ENCODE measurements at places on chromosomes 7 and 10.

DNA sequence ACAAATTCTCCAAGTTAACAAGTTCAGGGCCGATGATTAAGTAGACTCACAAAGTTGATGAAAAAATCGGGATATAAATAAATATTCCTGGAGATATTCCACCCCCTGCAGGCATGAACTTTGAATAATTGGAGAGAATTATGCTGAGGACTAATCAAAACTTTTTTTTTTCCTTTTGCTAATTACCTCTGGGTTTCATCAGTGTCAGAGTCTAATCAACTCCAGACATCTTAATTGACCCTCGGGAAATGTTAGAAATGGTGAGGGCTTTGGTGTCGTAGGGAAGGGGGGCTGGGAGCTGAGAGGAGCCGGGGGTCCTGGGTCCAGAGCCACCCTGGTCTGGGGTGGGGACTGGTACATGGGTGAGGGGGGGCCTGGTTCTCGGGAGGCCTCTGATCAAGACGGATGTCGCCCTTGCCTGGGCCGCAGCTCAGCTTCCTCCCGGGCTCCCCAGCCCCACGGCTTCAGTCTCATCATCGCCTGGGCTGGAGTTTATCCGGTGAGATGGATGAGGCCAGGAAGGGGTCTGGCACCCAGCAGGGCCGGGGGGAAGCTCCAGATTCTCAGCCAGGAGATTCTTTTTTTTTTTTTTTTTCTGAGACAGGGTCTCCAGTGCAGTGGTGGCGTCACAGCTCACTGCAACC is 30.4 kb upstream of the ELFN1 start:
- DNase-seq: no peak

DNA sequence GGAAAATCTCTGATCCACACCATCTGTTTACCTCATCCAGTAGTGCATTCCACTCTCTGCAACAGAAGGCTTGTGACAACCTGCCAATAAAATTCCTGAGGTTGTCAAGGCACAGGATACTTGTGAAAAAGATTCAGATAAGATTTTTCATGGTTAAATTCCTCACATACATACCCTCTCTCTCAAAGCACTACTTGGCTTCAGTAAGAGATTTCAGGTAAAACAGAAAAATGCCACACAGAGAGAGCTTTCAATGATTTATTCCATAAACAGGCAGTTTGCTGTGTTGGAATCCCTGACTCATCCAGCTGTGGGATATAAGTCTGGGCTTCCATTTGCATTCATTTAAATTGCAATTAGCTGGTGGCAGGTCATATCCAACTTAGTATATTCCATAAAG is 99.7 kb upstream of the CAV2 start:
- no peak for DNase-seq

- no peak for DNase-seq
These were observed 74.9 kb downstream of the KCNMA1 start for GRCh38 chr10:77562742-77563141.

GRCh38 chr7:20330928-20331909 is 519 bp downstream of the ITGB8 start:
- DNase-seq: peak; percentile 47

- no peak for DNase-seq
These were observed 177.9 kb upstream of the STEAP4 start for GRCh38 chr7:88484551-88484950.

GRCh38 chr7:2001601-2002442 is 230.9 kb downstream of the MAD1L1 start:
- no peak for DNase-seq

DNA sequence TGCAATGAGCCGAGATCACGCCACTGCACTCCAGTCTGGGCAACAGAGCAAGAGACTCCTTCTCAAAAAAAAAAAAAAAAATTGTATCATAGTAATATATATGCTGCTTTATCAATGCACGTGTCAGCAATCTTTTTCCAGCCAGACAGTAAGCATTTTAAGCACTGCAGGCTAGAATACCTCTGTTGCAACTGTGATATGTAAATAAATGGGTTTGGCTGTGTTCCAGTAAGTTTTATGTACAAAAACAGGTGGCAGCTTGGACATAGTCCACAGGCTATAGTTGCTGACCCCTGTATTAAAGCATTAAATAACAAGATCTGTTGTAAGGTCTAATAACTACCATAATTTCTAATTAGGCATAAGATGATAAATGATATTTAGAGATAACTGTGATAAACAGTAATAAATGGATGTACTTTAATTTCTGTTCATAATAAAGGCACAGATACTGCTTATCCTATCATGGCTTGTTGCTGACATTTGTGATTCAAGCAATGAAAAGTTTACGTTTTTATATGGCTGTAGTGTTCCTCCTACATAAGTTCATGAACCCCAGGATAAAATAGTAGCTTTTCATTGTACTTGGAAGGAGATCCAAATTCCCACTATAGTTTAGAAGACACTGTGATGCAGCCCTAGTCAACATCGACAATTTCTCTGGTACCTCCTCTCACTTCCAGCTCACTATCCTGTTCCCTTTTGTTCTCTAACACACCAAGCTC is 161.4 kb downstream of the ELMO1 start:
- DNase-seq: no peak

- no peak for DNase-seq
These were observed 24.2 kb downstream of the COL1A2 start for GRCh38 chr7:94418851-94419250.

DNA sequence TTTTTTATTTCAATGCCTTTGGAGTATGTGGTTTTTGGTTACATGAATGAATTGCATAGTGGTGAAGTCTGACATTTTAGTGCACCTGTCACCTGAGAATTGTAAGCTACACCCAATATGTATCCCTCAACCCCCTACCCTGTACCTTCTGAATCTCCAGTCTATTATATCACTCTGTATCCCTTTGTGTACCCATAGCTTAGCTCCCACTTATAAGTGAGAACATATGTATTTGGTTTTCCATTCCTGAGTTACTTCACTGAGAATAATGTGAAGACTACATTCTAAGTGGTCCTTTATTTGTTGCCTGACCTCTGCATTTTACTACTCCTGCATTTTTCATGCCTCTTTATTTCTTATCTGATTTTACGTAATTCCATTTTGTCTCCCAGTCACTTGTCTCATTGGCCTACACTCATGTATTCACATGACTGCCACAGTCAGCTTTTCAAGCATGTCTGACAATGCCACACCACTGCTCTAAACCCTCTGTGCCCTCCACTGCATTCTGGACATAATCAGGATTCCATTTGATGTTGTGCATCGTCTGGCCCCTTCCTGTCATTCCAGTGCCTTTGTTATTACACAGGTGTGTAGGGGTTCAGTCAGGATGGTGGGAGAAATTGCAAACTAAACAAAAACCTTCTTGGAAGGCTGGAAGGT is 1325.5 kb downstream of the XPNPEP1 start:
- no peak for DNase-seq

- no peak for DNase-seq
These were observed 147.1 kb downstream of the SLIT1 start for GRCh38 chr10:97038688-97039087.

DNA sequence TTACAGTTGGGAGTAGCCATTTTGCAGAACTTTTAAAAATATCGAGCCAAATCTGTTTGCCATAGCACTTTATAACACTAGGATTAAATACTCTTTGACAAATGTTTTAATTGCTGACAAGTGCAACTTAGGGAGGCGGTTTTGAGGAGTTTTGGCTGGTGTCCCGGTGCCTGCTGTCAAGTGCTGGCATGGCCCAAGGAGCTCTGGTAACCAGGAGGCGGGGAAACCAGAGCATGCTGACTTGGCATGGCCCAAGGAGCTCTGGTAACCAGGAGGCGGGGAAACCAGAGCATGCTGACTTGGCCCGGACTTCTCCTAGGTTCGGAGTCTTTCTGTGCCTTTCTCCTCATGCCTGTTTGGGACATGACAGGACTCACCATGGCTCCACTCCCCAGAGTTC is 30.8 kb upstream of the ZNF32 start:
- no peak for DNase-seq

DNA sequence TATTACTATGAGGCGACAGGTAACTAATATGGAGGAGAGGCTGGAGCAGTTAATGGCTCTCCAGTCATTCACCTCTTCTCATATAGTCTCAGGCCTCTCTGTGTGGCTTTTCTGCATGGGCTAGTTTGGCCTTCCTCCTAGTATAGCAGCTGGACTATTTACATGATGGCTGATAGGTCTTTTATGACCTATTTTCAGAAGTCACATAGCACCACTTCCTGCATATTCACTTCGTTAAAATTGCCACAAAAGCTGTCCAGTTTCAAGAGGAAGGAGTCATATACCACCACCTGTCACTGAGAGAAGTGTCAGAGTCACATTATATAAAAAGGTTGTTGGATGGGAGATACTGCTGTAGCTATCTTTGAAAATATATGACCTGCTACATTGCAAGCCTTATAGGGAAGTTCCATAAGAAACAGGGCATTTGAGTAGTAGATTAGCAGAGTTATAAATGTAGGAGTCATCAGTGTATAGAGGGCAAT is 8.0 kb upstream of the DMTF1 start:
- DNase-seq: no peak

DNA sequence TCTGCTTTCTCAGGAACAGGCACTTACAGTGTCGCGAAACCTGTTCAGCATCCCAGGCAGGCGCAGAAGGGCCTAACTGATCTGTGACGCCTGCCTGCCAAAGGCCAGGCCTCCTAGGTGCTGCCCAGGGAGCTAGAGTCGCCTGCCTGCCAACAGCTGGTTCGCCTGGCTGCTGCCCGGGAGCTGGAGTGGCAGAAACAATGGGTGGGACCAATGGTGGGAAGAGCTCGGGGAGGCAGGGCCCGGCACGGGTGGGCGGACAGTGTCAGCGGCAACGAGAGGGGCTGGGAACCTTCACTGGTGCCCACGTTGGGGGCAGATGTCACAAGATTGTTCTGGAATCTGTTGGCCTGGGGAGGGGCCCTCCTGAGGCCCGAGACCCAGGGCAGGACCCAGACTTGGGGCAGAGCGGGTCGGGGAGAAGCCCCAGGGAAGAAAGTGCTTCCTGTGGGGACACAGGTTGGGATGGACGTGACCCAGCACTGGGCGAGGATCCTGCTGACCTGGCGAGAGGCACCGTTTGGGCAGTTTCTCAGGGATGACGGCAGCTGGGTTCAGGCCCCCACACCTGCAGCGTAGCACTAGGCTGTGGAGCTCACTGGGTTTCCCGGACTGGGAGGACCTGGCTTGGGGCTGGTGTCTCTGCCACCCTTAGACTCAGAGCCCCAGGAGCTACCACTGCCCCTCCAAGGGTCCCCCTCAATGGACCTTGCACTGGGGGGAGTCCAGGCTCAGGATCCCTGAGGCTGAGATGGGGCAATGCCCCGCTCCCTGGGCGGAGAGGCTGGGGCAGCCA is 181.8 kb downstream of the ELFN1 start:
- DNase-seq: no peak

DNA sequence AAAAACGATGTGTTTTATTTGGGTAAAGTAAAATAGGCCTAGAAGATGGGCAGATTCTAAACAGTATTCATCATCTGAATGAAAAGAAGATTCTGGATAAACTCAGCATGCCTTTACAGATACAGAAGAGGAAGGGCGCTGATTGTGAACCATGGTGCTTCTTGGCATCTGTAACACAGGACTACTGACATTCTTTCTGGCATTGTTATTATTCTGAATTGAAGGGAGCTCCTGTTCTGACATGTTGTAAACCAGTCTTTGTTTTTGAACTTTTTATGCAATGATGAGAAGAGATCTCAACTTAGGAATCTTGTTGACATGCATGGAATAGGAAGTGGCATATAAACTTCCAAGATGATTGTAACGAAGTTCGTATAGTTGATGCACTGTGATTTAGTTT is 13.5 kb downstream of the RPA3 start:
- no peak for DNase-seq

DNA sequence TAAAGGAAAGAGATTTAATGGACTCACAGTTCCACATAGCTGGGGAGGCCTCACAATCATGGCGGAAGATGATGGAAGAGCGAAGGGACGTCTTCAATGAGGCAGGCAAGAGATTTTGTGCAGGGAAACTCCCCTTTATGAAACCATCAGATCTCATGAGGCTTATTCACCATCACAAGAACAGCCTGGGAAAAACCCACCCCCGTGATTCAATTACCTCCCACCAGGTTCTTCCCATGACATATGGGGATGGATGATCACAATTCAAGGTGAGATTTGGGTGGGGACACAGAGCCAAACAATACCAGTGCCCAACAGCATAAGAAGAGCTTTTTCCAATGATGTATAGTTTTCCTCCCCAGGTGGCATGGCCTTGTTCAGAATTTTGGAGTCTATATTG is 11.2 kb upstream of the C7orf33 start:
- DNase-seq: no peak

GRCh38 chr7:47247132-47247531 is 334.8 kb downstream of the TNS3 start:
- no peak for DNase-seq

DNA sequence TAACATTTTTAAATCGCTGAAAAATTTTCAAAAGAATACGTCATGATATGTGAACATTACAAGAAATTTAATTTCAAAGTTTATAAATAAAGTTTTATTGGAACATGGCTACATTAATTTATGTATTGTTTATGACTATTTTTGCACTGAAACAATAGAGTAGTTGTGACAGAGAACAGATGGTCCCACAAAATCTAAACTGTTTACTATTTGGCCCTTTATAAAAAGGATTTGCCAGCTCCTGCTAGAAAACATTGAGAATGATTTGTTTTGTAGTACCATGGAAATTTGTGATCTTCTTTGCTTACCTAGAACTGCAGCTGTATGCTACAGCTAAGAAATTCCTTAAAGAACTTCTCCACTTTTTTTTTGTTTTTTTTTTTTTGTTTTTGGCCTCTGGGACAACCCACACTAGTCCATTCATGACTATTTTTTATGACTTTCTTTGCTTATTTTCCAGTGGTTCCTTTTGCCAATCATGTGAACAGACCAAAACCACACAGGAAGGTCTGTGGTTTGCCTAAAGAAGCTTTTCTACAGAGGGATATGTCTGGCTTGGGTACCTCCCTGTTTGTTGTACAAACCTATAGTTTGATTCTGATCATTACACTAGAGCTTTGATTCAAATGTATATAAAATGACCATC is 55.7 kb downstream of the ST7 start:
- DNase-seq: no peak

DNA sequence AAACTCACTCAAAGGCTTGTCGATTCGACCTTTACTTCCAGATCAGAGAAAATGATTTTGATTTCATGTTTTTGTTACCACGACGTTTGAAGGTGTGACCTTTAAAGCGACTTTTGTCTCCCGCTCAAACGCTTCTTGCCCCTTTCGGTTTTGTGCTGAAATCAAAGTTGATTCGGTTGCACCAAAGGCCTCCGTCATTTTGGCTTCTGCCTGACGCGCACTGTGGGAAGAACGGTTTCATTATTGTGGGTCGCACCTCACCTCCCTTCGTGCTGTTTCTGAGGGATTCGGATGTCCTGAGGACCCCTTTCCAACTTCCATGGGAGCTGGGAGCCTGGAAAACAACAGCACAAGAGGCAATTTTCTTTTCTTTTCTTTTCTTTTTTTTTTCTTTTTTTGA is 176.9 kb downstream of the DNAJB6 start:
- DNase-seq: no peak

DNA sequence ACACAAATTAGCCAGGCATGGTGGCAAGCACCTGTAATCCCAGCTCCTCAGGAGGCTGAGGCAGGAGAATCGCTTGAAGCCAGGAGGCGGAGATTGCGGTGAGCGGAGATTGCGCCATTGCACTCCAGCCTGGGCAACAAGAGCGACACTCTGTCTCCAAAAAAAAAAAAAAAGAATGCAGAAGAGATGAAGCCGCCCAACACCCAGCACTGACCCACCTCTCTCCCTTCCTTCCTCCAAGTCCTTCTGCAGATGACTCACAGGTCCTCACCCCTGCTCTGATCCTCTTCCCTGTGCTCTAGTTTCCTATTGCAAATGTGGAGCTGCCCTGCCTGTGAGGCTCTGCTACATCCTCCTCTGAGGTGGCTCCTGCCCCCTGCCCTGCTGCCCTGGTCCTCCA is 22.0 kb upstream of the OPALIN start:
- no peak for DNase-seq

- DNase-seq: no peak
These were observed 372.8 kb upstream of the CELF2 start for GRCh38 chr10:10644676-10645385.
